Stimulated activated CD8-positive, alpha-beta memory T cell treated with anti-CD3 and anti-CD28 coated beads, Interleukin-7, amount 100 ng/mL, for 1 hour (primary cell): ENCODE measurements at places on chromosomes 11 and 22.

DNA sequence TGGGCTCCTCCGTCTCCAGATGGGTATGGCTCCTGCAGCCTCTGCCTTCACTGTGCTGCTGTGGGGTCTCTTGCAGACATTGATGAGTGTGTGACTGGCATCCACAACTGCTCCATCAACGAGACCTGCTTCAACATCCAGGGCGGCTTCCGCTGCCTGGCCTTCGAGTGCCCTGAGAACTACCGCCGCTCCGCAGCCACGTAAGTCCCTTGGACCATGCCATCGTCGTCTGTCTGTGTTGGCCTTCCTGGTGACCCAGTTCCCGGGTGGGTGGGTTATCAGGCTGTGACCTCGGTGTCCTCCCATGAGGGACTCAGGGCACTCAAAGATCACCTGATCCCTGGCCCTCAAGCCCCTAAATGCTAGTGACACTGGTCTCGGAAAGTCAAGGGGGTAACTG, 47.7 kb downstream of the FBLN1 start:
- DNase-seq: no peak

GRCh38 chr11:122963961-122964360, 17.7 kb downstream of the BSX start:
- no peak for DNase-seq

DNA sequence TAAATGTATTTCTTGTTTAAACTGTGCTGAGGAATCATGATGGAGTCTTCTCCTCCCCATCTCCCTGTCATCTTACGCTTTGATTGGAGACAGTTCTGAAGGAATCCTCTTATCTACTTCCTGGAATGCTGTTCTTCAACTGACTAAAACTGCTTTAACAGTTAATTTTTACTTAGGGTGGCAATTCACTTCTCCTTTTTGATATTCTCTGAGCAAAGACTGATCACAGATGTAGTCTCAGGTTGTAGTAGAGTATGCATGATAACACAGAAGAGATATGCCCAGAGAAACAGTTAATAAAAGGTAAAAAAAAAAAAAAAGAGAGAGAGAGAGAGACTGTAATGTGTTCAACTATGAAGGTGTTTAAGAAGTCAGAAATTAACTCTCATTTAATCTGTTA, 1.4 kb upstream of the CASP5 start:
- no peak for DNase-seq

GRCh38 chr11:87203907-87204602, 166.3 kb downstream of the TMEM135 start:
- no peak for DNase-seq

DNA sequence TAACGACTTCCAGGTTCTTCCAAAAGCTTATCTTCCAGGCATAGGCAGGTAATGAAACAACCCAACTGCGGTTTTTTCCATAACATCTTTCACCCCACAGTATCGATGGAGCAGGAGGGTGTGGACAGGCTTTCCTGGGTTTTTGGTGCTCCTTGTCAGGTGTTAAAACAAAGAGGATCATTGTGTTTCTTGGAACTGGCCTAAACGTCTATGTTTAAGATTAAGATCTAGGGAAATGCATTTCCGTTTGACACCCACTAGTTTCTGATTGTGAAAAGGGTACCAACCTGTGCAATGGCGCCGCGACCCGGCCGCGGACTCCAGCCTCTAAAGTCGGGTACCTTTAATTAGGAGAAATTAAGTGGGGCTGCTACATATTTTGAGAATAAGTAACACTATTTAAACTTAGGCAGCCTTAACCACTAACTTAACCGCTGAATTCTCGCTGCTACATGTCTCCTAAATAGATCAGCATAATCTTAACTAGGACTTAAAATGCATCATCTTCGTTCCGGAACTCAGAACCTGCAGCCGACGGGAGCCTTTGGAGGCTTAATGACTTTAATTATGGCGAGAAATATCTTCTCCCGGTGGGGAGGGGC, 31.5 kb downstream of the C22orf31 start:
- no peak for DNase-seq

DNA sequence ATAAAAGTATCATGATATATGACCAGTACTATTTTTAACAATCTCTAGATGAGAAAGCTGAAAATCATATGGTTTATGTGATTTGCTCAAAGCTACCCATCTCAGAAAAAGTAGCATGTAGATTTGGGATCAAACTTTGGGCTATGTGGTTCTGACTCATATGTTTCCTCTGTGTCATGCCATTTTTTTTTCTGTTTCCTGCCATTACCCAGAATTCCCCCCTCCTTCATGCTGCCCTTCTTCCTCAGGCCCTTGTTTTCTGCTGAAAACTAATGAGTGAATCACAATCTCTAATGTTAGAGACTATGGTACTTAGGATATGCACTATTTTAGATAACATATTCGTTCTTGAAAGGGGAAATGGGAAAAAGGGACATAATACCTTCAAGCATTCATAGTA, 80.7 kb downstream of the JRKL start:
- DNase-seq: no peak

- DNase-seq: no peak
These were observed 29.1 kb downstream of the BRD1 start for GRCh38 chr22:49798486-49799151.

DNA sequence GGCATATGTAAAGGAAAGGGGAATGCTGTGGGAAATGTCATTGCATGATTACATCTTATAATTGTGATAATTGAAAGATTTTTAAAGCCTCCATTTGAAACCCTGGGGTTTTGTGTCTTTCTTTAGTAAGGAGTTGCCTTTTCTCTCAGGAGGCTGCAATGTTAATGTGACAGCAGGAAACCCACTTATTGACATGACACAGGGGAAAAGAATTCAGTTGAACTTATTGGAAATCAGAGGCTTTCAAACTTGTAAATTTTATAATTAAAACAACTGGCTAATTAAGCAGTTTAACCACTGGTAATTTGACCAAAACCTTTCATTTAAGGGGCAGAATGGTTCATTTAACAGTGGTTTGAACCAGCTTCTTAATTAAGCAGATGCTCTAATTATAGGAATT, 31.2 kb downstream of the MRPL48 start:
- DNase-seq: no peak

DNA sequence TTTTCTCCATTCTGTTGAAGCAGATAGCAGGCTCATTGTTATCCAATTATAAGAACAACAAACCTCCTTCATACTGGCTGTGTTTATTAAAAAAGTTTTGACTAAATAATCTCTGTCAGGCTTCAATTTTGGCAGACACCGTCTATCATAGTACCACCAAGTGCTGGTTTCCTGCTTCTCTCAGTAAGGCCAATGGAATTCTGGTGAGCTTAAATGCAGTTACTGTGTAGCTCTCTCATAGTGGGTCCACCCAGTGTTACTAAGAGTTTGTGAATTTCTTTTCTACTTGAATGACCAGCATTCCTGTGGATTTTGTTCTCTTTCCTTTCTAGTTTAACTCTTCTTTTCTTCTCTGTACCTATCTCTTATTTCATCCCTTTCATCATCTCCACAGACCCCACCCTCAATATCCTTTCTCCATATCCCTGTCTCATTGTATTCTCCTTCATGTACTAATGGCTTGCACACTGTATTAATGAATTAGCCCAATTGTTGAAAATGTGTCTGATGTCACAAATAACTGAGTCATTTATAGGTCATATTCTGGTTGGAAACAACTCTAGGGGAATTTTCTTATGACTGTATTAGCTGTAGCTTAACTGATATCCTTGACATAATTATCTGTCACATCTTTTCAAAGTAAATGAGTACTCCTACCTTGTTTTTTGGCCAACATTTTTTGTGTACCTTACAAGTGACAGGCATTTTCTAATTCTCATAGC, 372.1 kb downstream of the FAT3 start:
- DNase-seq: no peak

DNA sequence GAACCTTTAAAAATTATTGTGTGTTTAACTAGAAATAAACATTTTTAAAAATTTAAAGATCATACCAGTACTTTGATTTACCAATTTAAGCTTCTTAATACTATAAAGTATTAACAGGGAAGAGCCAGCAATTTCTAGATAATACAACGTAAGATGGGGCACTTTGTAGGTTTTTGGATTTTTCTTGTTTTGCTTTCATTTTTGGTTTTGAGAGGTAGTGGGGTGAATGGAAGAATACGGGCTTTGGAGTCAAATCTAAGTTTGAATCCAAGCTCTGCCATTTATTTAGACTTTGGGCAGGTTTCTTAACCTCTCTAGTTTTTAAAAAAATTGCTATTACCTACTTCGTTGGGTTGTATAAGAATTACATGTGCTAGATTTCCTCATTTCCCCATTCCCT, 44.9 kb downstream of the CSTPP1 start:
- no peak for DNase-seq

GRCh38 chr11:1404461-1405185, 14.9 kb downstream of the BRSK2 start:
- no peak for DNase-seq

GRCh38 chr11:104275992-104276391, 112.0 kb upstream of the PDGFD start:
- no peak for DNase-seq

DNA sequence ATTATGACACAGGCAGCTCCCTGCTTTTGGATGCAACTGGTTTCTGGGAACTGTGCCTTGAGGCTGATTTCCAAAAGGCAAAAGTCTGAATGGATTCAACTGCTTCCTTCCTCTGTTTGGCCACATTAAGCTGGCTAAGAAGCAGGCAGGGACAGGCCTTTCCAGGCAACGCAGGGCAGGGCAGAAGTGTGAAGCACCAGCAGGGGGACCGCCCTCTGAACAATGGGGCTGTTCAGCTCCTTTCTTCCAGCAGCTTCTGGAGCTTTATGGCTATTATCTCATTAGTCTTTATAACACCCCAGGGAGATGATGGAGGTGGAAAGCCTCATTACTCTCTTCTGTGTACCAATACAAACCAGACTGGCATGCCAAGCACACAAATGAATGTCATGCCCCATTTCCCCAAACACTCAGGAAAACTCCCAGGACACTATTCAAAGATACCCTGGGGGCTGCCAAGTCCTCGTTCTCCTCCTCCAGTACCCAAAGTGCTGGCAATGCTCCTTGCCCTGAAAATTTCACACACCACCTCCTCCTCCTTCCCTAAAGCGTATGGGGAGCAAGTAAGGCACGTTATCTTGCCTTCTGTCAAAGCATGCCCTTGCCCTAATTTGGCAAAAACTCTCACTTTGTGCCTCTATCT, 21.3 kb downstream of the MORC2 start:
- DNase-seq: no peak

GRCh38 chr11:96001037-96001436, 77.1 kb upstream of the MTMR2 start:
- no peak for DNase-seq

- no peak for DNase-seq
These were observed 9.6 kb upstream of the C1QTNF6 start for GRCh38 chr22:37197451-37198257.

DNA sequence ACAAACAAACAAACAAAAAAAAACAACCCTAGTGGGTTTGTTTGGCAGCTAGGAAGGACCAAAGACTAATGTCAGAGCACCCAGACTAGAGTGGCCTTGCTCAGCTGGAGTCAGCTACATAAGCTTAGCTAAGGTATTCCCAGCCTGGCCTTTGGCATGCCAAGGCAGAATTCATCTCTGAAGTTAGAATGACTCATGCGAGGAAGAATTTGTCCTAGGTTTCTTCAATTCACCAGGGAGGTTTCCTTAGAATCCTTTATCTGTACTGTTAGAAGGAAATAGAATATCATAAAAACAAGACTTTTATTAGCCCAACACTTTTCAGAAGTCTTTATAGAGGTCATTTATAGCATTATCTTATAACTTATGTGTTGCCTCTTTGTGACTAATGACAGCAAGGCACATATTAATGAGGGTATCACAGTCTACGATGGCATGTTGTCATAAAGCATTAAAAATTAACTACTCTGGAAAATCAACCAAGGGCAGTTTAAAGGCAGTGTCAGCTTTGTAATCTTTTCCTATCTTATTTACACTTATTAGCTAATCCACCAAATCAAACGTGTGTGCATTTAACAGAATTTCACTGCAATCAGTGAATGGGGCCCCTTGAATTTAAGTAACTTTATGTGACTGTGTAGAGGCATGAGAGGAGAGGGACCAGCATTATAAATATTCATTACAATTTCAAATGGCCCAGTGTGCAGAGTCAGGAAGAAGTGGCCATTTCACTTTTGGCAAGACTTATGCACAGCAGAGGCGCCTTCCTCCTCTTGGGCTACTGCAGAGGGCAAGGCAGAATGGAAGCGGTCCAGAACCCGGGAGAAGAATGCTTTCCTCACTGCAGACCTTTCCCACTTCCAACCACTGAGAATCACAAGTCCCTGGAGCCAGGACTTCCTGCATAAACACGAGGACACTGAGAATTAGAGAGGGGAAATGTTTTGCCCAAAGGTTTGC, 36.3 kb downstream of the SLC5A1 start:
- DNase-seq: no peak

GRCh38 chr11:90846628-90847027, 623.8 kb upstream of the CHORDC1 start:
- no peak for DNase-seq
